Psoas muscle (tissue), 8 donors: ENCODE measurements at places on chromosomes 5 and 9. TPM values are rescaled to one million over a fixed set of nuclear protein-coding genes. Genes with fewer than 3 reads are reported as not detected.

IGIP gene
- 3.6 TPM for polyA plus RNA-seq

DNA sequence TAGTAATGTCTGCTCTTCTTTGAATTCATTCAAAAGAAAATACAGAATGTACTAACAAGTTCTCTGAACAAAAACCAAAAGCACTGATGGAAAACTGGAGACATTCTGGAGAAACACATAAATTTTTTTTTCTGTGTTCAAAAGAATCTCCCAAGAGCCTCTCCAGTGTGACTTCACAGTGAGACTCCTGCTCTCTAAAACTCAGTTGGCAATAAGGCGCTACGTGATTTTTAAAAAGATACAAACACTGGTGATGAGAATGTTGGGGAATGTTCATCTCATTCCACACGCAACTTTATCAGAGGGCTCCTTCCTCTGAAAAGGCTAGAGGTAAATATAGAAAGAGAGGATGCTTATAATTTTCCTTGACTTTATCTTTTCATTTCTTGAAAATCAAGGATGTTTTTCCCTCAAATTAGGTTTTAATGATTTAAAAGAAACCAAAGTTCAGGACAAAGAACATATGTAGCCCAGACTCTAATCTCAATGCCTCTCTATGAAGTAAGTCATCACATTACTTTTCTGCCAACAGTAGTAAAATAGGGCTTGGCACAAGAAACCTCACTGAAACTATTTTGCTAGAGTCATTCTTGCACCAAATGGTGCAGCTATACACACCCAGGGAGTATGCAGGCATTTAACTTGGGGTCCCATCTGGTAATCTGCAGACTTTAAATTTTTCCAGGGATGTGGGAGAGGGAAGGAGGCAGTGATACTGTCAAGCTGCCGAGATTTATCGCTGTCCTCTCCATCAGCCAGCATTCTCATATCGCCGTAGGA lies 12.9 kb upstream of the AOPEP start:
- no peak for DNase-seq
- no peak overlapping the region for H3K4me3 ChIP-seq
- H3K4me1 ChIP-seq = no peaks in the 10 kb centered on the region
- H3K36me3 ChIP-seq = no peaks in the 10 kb centered on the region
- no peaks in the 10 kb centered on the region for H3K27me3 ChIP-seq

- H3K36me3 ChIP-seq = no peaks in the 10 kb centered on the region
- H3K4me3 ChIP-seq = no peak overlapping the region
- H3K27me3 ChIP-seq = no peaks in the 10 kb centered on the region
- DNase-seq = no peak
- H3K27ac ChIP-seq = no peak overlapping the region
- no peaks in the 10 kb centered on the region for H3K4me1 ChIP-seq
Measured at GRCh38 chr5:41253109-41253508, 39.8 kb upstream of the C6 start.

DNA sequence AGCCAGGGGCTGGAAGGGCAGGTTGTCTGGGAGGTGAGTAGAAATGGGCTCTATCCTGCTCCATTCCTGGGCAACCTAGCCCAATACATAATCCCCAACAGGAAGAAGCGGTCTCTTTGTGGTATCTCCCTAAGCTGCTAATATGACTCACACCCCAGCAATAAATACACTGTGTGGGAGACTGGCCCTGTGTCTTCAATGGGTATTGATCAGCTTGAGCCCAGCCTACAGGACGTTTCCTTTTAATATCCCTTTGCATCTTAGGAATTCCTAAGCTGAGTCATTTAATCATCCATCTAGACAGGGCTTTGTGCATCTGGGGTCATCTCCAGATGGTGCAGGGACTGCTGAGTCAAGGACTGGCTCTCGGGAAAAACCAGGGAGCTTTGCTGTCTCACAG lies 207.0 kb upstream of the PANK3 start:
- H3K36me3 ChIP-seq = no peaks in the 10 kb centered on the region
- H3K27ac ChIP-seq = no peak overlapping the region

DNA sequence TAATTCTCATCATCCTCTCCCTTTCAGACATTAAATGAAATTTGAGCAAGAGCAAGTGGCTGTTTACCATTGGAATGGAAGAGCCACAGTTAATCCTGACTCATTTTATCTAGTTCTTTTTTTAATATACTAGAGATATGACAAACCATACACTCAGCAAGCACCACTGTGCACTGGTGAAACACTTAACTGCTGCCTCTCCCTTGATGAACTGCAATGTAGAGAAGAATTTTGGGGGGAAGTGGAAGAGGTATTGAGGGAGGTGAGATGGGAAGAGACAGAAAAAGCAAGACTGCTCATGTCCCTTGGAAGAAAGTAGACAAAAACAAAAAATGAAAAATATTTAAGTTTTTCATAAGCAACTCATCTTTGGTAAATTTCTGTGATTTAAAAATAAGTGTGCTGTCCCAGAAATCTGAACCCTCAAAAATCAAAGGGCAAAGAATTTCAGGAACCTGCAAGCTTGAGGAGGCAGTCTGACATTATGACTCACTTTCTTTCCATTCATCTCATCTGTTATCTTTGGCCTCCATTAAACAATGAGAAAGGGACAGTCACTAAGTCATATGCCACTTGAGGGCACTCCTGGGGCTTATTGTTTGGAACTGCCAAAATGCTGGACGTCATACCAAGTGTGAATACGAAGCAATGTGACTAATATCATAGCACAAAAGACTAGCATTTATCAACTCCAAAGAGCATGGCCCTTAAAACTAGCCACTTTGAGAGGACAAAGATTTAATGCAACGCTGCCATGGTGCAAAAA lies 566.8 kb upstream of the DMAC1 start:
- no peaks in the 10 kb centered on the region for H3K4me1 ChIP-seq
- no peaks in the 10 kb centered on the region for H3K36me3 ChIP-seq
- no peaks in the 10 kb centered on the region for H3K27me3 ChIP-seq
- DNase-seq = no peak
- H3K27ac ChIP-seq = no peak overlapping the region

- H3K36me3 ChIP-seq = no peaks in the 10 kb centered on the region
- H3K27ac ChIP-seq = no peak overlapping the region
- no peak for DNase-seq
- H3K4me3 ChIP-seq = no peak overlapping the region
Measured at GRCh38 chr5:67059744-67060490, 136.7 kb downstream of the CD180 start.

- no peak overlapping the region for H3K4me3 ChIP-seq
- H3K27me3 ChIP-seq = no peaks in the 10 kb centered on the region
- no peak overlapping the region for H3K27ac ChIP-seq
- H3K4me1 ChIP-seq = no peaks in the 10 kb centered on the region
- no peaks in the 10 kb centered on the region for H3K36me3 ChIP-seq
Measured at GRCh38 chr5:122099060-122099790, 21.2 kb upstream of the LOX start.

DNA sequence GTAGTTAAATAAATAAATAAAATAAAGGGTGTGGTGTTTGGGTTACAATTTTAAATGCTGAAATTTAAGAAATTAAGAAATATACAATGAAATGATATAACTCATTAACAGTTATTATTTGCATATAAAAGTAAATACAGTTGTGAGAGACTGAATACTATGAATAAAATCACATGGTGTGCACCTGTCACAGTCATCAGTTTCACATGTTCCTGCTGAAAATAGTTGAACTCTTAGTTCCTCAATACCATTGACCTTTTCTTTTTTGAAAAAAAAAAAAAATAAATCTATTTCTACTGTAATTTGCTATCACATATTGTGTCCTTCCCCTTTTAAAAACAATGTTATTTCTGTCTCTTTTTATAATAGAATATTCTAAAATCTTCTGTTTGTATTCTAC lies 130.9 kb upstream of the CHD1 start:
- no peak overlapping the region for H3K4me3 ChIP-seq
- peaks cover 5% of the 10 kb centered on the region for H3K4me1 ChIP-seq
- H3K27ac ChIP-seq = no peak overlapping the region
- H3K36me3 ChIP-seq = no peaks in the 10 kb centered on the region

- no peak overlapping the region for H3K27ac ChIP-seq
- H3K4me3 ChIP-seq = no peak overlapping the region
- DNase-seq = no peak
- H3K4me1 ChIP-seq = peaks cover 3% of the 10 kb centered on the region
- no peaks in the 10 kb centered on the region for H3K36me3 ChIP-seq
Measured at GRCh38 chr5:94545870-94546625, 72.4 kb downstream of the KIAA0825 start.

SLC27A6 gene
- polyA plus RNA-seq = 0.14 TPM

DNA sequence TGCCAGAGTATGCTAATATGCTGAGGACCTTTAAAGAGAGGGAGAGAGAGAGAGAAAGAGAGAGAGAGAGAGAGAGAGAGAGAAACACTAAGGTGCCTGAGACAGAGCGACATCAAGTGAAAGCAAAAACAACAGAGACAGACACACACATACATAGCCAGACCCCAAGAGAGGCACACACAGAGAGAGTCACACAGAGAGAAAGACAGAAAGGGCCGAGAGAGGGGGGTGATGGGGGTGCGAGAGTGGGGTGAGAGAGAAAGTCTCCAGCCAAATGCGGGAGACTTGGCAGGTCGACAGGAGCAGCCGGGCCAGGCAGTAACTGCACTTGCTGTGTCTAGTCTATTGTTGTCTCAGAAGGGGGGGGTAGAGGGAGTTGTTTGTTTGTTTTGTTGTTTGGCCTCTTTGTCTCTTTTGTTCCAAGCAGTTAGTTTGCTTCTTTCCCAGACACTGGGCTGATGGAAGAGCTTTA lies 30.1 kb upstream of the NFIB start:
- no peaks in the 10 kb centered on the region for H3K27me3 ChIP-seq
- H3K36me3 ChIP-seq = no peaks in the 10 kb centered on the region
- H3K27ac ChIP-seq = peak overlapping the region; percentile 83
- peaks cover 27% of the 10 kb centered on the region for H3K4me1 ChIP-seq
- peak; percentile 42 for DNase-seq
- peak overlapping the region; percentile 58 for H3K4me3 ChIP-seq

DNA sequence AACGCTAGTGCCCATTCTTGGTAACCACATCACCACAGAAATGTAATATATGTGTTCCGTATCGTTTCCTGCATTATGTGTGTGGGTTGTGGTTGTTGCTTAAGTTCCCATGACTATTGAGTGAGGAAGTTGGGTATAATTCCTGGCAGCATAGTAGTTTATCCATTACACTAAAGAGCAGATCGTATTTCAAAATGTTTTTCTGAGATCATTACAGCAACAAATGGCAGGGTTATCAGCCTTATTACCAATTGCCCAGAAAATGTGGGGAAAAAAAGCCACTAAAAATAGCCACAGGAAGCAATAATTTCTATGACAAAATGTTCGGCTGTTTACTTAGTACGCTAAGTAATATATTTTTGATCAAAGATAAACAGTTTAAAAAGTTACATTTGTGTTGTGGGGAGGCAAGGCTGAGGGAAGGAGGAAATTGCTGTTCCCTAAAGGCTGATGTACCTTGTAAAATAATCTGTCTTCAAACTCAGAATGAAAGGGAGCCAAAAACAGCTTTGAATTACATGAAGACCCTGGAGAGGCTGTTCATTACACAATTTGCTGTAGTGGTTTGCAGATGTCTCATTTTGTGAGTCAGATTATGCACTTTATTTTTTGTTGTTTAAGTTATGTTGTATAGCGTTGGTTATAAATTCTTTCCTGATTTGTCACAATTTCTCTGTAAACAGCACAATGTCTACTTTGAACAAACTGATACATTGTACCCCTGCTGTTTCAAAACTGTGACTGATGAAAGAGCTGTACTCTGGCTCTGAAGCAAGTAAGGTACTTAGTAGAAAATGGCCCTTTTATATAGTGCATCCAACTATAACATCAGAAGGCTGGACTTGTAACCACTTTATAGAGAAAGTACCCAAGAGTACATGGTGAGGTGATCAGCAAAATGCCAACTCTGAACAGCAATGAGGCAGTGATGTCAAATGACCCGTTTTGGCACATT lies 1028.5 kb downstream of the NR2F1-AS1 start:
- peaks cover 8% of the 10 kb centered on the region for H3K4me1 ChIP-seq
- no peak for DNase-seq
- H3K27ac ChIP-seq = no peak overlapping the region
- H3K36me3 ChIP-seq = no peaks in the 10 kb centered on the region
- no peaks in the 10 kb centered on the region for H3K27me3 ChIP-seq

- no peak for DNase-seq
- H3K36me3 ChIP-seq = no peaks in the 10 kb centered on the region
- no peak overlapping the region for H3K27ac ChIP-seq
- H3K4me1 ChIP-seq = no peaks in the 10 kb centered on the region
Measured at GRCh38 chr9:126156898-126157297, 169.7 kb upstream of the MVB12B start.

DNA sequence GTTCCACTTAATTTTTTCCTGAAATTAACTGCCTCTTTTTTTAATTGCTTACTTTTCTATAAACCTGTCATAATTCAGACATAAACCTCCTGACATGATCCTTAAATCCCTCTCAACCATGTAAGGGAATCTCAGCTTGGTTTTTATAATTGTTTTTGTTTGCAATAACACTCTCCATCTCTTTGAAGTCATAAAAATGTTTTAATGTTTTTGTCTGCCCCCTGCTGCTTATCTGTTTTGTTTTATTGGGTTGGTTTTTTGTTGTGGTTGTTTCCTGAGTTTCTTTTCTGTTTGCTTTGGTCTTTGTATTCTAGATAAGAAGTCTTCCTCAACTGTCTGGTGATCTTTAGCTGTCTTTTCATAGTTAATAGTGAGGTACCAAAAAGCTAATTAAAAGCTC lies 142.0 kb downstream of the CDH6 start:
- no peaks in the 10 kb centered on the region for H3K27me3 ChIP-seq
- DNase-seq = no peak
- no peak overlapping the region for H3K27ac ChIP-seq
- no peaks in the 10 kb centered on the region for H3K4me1 ChIP-seq

DNA sequence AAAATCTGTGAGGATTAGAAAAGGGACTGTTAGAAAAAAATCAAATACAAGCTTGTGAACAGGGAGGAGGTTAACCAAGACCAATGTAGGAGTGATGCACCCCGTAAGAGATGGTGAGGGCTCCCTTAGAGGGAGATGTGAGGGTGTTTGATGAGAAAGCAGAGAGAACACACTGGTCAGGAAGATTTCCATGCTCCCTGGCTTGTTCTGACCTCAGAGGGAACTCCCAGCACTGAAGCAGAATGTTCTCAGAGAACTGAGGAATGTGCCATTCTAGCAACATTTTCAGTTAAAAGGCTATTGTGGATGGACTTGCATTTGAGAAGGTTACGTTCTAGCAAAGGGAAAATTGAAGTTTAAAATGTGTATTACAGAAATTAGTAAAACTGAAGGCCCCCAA lies 110.6 kb downstream of the HTR4 start:
- no peak overlapping the region for H3K4me3 ChIP-seq
- DNase-seq = no peak
- H3K27me3 ChIP-seq = no peaks in the 10 kb centered on the region
- H3K4me1 ChIP-seq = no peaks in the 10 kb centered on the region

- H3K27ac ChIP-seq = no peak overlapping the region
- H3K36me3 ChIP-seq = no peaks in the 10 kb centered on the region
- no peak overlapping the region for H3K4me3 ChIP-seq
- no peak for DNase-seq
Measured at GRCh38 chr9:110588296-110588695, 8.8 kb upstream of the SVEP1 start.

LIFR gene
- 27.4 TPM for polyA plus RNA-seq

PCDHB2 gene
- 0.31 TPM for polyA plus RNA-seq

GRCh38 chr5:131810510-131811249 lies 13.9 kb upstream of the FNIP1 start:
- H3K36me3 ChIP-seq = no peaks in the 10 kb centered on the region
- peak overlapping the region; percentile 12 for H3K4me3 ChIP-seq
- no peaks in the 10 kb centered on the region for H3K27me3 ChIP-seq

BTNL8 gene
- 0.13 TPM for polyA plus RNA-seq

CARTPT gene
- polyA plus RNA-seq = not detected
